A549 (cell line): ENCODE measurements at places on chromosomes 2 and 18.

GRCh38 chr18:35139517-35139916 is 98.3 kb downstream of the MAPRE2 start:
- DNase-seq, result no peak

DNA sequence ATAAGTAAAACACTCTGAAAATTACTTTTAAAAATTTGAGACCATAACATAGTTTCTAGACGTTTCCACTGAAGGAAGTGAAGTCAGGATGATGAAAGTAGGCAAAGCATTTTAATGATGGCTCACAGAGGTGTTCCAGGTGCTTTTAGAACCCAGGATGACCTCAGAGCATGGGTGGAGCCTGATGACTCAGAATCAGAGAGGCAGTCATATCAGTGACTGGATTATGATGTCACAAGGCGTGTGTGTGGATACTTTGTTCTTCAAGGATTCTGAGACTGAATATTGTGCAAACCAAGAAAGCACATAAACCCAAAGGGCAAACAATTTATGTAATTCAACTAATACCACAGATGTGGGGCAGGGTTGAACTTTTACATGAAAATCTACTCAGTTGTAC is 208.0 kb upstream of the FBXO11 start:
- DNase-seq, result peak; percentile 52

DNA sequence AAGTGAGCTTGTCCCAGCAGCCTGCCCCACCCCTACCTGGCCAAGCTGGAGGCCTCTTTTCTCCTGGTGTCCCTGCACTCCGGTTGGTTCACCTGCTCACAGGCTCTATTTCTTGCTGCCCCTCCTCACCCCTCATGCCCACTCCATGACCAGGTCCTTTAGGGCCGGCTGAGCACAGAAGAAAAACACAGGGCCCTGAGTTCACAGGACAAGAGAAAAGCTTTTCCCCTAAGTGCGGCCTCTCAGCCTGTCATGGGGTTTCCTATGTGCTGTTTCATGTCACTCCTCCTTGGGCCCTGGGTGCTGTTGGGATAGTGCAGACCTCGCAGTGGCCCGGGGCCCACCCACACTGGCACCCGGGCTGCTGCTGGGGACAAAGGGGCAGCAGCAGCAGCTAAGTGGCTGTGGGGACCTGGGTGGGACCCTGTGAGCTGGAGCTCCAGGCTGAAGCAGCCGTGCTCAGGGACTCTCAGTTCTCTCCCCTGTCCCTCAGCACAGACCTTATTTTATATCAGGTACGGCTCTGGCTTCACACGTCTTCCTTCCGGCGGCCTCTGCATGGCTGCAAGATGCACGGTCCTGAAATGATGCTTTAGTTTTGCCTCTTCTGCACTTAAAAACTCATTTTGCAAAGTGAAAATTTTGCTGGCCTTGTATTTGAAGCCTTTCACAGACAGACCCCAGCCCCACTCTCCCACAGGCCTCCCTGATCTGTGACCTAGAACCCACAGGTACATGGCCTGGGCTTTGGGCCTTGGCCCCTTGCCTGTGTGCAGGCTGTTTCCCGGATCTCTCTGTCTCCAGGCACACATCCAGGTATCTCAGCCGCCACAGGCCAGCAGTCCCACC is 71.8 kb downstream of the SH3RF3 start:
- DNase-seq, result no peak

- peak; percentile 74 for DNase-seq
Observed at GRCh38 chr2:11129598-11130449, 25.4 kb upstream of the SLC66A3 start.

GRCh38 chr18:3826021-3826420 is 376.0 kb downstream of the TGIF1 start:
- DNase-seq, result no peak

- DNase-seq, result no peak
Observed at GRCh38 chr2:71340176-71340575, 8.6 kb downstream of the ZNF638 start.

- no peak for DNase-seq
Observed at GRCh38 chr2:10285191-10285555, 17.5 kb upstream of the HPCAL1 start.

DNA sequence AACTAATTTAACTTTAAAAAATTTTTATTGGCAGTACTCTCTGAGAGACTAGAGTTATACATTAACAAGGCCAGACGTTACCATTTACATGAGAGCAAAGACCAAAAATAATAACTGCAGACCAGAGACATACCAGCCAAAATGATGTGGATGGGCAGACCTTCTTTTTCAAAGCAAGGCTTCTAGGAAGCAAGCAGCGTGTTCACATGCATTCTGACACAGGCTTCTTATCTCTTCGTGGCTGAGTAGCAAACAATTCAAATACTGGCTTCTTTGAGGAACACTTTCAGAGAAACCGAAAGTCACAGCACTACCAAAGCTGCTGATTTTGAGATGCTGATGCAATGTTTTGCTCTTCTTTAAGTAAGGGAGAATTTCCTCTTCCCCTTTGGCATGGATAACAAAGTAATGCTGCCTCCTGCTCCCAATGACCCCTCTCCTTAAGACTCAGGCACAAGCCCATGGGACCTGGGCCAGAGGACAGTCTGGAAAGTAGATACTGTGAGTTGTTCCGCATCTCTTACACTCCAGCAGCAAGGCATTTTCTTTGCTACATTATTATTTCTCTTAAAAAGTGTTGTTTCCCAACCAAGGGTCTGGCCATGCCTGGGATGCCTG is 181.9 kb downstream of the MREG start:
- no peak for DNase-seq

- no peak for DNase-seq
Observed at GRCh38 chr2:64620661-64621060, 33.1 kb downstream of the SERTAD2 start.

- peak; percentile 37 for DNase-seq
Observed at GRCh38 chr2:189552991-189553404, 27.6 kb downstream of the SLC40A1 start.

GRCh38 chr2:197426723-197427603 is 7.9 kb downstream of the SF3B1 start:
- DNase-seq, result no peak

- peak; percentile 62 for DNase-seq
Observed at GRCh38 chr2:166539340-166540162, 45.5 kb upstream of the SCN7A start.

DNA sequence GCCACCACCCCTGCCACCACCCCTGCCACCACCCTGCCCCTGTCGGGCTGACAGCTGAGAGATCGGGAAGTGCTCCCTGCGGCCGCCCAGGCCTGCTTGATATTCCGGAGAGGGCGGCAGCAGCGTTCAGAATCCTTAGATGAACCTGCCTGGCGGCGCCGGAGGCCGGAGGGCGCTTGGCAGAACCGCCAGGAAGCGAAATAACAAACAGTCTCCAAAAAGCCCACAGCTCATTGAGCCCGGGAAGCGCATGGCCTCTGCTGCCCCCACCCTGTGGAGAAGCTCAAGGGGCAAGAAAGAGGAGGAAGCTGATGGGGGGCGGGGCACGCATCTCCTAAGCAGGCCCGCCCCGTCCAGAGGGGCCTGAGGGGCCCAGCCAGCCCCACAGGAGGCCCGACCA is 92.2 kb upstream of the MBOAT2 start:
- no peak for DNase-seq

GRCh38 chr2:216242365-216242764 is 129.9 kb downstream of the MARCHF4 start:
- DNase-seq, result no peak

- no peak for DNase-seq
Observed at GRCh38 chr2:177810906-177811305, 261.7 kb downstream of the PDE11A start.

DNA sequence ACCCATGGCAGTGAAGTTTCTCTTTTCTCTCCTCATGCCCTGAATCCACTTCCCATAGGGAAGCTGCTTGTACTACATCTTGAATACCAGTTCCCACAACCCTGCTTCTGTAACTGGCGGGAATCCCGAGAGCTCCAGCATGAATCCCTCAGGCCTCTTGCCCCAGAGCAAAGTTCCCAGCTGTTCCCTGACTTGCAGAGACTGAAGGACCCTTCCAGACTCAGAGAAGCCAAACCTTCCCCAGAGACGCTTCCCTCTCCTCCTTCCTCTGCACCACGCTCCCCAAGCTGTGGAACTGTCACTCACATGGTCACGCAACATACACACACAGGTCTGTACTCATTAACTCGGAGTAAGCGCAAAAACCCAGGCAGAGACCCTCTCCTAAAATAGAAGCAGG is 26.4 kb downstream of the TRAPPC12 start:
- DNase-seq, result no peak

DNA sequence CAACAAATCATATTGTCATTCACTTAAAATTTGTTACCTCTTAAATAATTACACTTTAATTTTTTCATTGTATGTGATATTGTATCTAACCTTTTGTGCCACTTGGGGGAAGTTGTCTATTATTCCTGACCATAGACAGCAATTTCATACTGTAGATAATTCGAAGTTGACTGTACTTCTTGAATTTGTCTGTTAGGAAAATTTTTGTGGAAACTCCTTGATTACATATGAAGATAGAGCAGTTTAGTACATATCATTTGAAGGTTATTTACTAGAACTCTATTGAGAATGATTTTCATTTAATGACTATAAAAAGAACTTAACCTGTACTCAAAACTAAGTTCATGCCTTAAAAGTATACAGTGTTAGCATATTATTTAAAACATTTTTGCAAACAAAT is 5.1 kb downstream of the DYNC1I2 start:
- DNase-seq, result no peak

DNA sequence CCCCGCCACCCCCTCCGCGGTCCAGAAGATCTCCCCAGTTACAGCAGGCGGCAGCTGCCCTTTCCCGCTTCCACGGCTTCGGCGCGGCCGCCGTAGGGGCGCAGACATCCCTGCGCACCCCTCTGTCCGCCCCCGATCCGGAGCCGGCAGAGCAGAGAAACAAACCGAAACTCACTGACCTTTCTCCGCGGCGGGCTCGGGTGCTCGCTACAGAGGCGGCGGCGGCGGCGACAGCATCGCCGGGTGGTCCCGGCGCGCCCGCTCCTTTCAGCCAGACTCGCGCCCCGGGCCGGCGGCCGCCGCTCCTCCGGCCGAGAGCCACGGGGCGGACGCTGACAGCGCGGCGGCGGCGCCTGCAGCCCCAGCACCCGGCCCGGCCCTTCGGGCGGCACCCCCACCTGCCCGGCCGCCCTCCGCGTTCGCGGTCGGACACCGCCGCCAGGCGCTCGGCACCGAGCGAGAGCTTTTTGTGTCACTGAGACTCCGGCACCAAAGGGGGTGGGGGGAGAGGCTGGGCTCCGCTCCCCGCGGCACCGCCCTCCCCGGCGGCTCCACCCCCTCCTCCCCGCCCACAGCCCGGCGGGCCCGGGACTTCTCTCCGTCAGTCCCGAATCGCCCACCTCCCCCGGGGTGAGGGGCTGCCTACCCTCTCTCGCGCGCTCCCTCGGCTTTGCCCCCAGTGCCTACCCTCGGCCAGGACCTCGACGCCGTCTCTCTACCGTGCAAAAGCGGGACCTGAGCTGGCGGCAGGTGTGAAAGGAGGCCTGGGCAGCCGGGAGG is 1.4 kb upstream of the RNF152 start:
- peak; percentile 36 for DNase-seq

DNA sequence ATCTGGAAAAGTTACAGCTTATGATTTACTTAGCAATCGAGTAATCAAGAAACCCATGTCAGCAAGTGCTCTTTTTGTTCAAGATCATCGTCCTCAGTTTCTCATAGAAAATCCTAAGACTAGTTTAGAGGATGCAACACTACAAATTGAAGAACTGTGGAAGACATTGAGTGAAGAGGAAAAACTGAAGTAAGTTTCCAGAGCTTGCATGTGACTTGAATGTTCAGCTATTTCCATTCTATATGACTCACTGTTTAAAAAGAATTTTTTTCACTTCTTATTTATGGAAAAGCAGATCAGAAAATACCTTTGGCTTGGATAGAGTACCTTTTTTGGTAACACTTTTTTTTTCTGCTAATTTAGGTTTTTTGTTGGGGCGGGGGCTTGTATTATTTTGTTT is 70.7 kb downstream of the PMS1 start:
- no peak for DNase-seq

DNA sequence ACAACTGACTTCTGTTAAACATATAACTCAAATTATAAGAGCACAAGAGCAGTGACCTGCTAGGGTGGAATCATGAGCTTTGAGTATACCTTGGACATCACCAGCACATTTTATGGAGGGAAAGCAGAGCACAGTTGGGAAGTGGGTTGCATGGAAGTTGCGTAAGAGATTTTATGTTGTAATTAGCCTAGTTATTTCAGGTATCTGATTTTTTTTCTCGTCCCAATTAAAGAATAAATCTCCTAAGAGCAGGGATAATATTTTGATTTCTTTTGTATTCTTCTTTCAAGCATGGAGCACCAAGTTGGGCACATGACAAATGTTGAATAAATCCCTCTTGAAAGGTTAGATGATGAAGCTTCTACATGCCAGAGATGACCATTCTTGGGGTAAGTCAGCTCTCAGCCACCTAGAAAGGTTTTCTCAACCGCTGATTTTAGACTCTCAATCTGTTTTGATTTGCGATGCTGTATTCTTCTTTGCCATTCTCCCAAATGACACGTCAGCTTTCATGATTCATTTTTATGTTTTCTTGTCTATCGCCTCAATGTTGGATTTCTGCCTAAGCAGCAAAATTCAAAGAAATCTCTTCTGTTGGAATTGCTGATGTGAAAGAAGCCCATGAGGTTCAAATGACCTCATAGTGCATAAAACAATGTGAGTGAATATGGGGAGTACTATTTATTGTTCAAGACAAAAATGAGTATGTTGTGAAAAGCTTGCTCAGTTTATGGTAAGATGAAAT is 15.3 kb upstream of the FN1 start:
- DNase-seq, result no peak

GRCh38 chr2:158778243-158778642 is 16.9 kb upstream of the DAPL1 start:
- DNase-seq, result no peak

DNA sequence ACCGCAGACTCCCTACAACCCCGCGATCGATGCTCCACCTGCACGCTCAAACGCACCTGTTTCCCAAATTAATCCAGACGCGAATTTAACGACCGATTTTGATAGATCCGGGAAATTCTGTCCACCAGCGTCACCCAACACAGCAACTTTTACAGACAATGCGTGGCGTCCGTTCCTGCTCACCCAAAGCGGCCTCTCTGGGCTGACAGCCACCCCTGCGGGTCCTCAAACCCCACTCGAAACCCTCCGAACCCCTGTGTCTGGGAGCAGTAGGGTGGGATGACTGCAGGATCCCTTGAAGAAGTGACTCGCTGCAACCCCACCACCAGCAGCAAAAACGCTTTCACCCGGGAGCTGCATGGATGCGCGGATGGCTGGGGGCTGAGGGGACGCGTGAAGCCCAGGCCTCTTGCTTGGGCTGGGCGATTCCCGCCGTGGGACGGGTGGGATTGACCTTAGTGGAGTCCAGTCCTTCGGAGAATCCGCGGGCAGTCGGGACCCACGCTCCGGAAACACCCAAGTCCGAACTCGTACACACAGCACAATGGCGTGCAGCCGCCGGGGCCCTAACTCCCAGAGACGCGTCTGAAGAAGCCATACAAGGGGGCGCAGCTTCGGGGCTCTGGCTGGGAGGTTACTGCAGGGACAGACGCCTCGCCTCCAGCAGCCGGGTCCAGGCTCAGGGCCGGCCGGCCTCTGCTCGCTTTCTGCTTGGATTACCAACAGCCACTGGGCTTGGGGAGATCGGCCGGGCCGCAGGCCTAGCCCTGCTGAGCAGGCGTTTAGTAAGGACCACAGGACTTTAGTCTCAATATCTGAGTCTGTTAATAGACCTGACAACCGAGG is 31.1 kb upstream of the ATP6V1B1 start:
- DNase-seq, result no peak
